Thymus (tissue), 14 donors: ENCODE measurements at places on chromosomes 3 and 15. TPM values are rescaled to one million over a fixed set of nuclear protein-coding genes. Genes with fewer than 3 reads are reported as not detected.

Gene C2CD4A
- polyA plus RNA-seq = 11.6 TPM

Gene CHRM5
- 0.16 TPM for polyA plus RNA-seq

Gene TRAIP
- 2.4 TPM for polyA plus RNA-seq

Gene WDR5B
- 10.0 TPM for polyA plus RNA-seq

Gene ZBTB47
- 5.1 TPM for polyA plus RNA-seq

Gene CYP8B1
- 0.02 TPM for polyA plus RNA-seq

Gene C3orf80
- polyA plus RNA-seq = 0.21 TPM

Gene ARGFX
- polyA plus RNA-seq = 0.05 TPM

Gene SKOR1
- polyA plus RNA-seq = 0.46 TPM

Gene TPRG1
- polyA plus RNA-seq = 3.2 TPM

Gene CFAP161
- polyA plus RNA-seq = 0.37 TPM

Gene IGSF10
- 0.48 TPM for polyA plus RNA-seq

Gene NANOGP8
- 0.05 TPM for polyA plus RNA-seq

Gene CCR1
- 14.5 TPM for polyA plus RNA-seq

Gene CIB2
- polyA plus RNA-seq = 11.2 TPM

Gene PSTPIP1
- polyA plus RNA-seq = 54.8 TPM

Gene GALNT15
- polyA plus RNA-seq = 41.2 TPM

Gene CSPG4
- polyA plus RNA-seq = 4.9 TPM

- DNase-seq = no peak
Measured at GRCh38 chr3:32154205-32154579, 47.8 kb downstream of the GPD1L start.

DNA sequence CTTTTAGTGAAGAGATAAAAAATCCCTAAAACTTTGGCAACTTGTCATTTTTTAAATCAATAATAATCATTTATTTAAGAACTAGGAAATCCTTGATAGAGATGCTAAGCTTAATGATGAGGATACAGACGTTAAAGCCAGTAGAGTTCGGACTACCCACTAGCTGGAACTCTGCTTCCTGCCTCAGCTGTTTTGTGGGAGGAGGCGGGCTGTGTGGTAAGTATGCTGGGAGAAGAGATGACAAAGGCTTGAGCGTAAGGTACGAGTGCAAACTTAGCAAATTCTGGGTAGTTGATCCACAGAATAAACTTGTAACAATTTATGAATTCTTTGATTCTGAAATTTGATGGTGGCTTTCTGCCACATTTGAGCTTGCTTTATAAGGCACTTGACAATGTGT lies 111.2 kb upstream of the NANOGP8 start:
- DNase-seq = no peak

GRCh38 chr15:67097930-67098740 lies 32.7 kb downstream of the SMAD3 start:
- no peak for DNase-seq

GRCh38 chr3:147185781-147186180 lies 220.6 kb downstream of the ZIC4 start:
- DNase-seq = no peak

GRCh38 chr3:3737531-3737930 lies 61.7 kb upstream of the LRRN1 start:
- no peak for DNase-seq

DNA sequence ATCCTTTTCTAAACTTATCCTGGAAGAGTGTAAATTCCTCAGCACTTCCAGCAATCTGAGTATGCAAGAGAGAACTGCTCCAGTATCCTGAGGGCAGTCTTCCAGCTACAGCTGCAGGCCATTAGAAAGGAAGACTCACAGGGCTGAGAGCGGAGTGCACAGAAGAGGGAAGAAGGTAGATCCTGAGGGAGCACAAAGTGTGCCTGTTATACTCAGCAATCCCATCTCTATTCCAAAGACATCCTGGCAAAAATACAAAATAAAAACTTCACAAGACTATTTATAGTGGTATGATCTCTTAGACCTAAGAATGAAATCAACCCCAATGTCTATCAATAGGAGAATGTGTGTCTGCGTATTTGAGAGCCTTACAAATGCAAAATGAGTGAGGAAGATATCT lies 292.0 kb downstream of the ZIC1 start:
- no peak for DNase-seq

DNA sequence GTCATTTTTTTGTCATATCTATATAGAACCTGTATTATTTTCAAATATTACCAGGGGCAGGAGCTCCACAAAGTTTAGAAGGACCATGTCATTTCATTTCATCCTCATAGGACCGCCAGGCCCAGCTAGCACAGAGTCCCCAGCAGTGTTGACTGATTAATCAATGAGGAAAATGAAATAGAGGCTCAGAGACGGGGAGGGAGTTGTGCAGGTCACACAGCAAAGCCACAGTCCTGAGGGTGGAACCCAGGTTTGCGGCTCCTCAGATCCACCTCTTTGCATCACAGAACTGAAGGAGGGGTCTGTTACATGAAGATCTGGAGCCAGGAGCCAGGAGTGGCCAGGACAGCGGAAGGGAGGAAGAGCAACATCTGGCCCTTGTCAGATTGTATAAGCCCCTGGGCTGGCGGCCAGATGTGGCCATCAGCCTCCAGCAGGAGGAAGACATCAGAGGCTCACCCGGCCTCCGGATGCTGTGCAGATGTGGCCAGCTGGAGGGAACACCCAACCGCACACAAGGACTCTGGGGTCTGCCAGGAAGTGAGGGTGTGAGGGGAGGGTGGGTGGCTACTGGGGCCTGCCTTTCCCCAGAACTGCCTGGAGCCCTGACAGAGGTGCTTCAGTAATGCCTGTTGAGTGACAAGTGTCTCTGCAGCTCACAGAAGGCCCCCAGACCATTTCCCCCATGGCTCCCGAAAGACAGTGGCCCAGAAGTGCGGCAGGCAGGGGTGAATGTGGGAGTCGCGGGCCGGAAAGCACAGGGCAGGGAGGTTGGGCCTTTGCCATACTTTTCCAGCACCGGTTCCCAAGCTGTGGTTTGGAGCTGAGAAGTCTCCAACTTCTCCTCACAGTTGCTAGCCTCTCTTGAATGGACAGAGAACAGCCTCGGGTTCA lies 21.3 kb downstream of the EFCC1 start:
- DNase-seq = no peak

GRCh38 chr3:124207873-124208485 lies 216.1 kb upstream of the ROPN1 start:
- no peak for DNase-seq

GRCh38 chr15:74523982-74524381 lies 17.0 kb upstream of the ARID3B start:
- no peak for DNase-seq

GRCh38 chr3:123861081-123861836 lies 22.9 kb downstream of the MYLK start:
- no peak for DNase-seq

- DNase-seq = no peak
Measured at GRCh38 chr3:85189731-85190130, 230.9 kb downstream of the CADM2 start.

GRCh38 chr15:78155355-78155939 lies 6.3 kb downstream of the IDH3A start:
- DNase-seq = no peak

DNA sequence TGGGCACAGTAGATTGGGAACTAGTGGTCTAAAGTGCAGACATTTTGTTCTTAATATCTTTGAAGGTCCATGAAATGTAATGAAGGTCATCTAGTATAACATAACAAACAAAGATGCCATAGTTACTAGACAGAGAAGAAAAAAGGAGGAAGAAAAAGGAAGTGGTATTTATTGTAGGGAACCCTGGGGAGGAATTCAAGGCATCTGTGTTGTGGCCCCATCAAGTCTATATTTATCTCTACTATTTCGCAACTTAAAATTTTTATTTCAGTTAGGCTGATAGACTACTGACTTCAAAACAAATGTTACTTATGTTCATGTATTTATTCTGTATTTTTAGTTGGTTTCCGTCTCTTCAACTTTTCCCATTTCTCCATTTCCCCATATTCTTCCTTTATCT lies 48.9 kb upstream of the ZDHHC23 start:
- DNase-seq = no peak

- no peak for DNase-seq
Measured at GRCh38 chr3:128410669-128411573, 55.8 kb downstream of the DNAJB8 start.

GRCh38 chr3:66592927-66593625 lies 92.3 kb upstream of the LRIG1 start:
- no peak for DNase-seq

- no peak for DNase-seq
Measured at GRCh38 chr3:14210843-14211594, 32.4 kb downstream of the LSM3 start.

DNA sequence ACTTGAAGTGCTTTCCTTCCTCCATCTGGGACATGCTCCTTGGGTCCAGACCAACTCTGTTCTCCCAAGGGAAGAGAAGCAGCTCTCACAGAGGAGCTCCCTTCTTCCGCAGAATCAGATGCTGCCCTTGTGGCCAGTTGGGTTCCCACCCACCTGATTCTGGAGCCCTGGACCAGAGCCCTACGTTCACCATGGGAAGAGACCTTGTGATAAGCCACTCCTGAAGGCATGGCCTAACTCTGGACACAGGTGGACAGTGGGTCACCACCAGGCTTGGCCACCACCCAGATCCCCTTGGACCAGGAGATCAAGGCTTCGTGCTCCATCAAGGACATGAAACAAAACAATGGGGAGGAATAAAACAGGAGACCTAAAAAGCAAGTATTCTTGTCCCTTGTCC lies 172.2 kb downstream of the RPLP1 start:
- no peak for DNase-seq

- DNase-seq = no peak
Measured at GRCh38 chr3:58657571-58658141, 8.9 kb downstream of the FAM3D start.

GRCh38 chr15:55319537-55320237 lies 665 bp downstream of the PIGB start:
- no peak for DNase-seq

DNA sequence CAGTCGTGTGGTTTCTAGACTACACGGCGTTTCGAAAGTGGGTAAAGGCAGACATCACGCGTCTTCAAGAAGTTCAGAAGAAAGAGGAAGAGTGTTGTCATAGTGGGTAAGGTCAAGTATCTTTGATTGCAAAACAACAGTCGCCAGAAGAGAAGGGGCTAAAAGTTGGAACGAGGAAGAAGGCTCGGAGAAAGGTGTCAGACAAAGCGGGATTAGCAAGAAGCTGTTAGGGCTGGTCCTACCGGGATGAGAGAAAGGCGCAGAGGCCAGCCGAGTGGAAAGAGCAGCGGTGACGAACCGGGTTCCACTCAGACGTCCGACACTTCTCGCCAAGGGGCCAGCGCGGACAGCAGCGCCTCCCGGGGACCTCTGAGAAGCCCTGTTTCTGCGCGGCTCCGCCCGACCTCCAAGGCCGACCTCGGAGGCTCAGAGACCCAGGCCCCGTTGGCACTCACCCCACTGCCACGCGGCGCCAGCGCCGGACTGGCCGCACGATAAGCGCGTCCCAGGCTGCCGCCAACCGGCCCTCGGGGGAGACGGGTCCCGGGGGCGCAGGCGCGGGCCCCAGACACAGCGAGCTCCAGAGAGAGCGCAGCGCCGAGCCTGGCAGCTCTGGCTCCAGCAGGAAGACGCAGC lies 436 bp downstream of the ADPGK start:
- peak; percentile 38 for DNase-seq

DNA sequence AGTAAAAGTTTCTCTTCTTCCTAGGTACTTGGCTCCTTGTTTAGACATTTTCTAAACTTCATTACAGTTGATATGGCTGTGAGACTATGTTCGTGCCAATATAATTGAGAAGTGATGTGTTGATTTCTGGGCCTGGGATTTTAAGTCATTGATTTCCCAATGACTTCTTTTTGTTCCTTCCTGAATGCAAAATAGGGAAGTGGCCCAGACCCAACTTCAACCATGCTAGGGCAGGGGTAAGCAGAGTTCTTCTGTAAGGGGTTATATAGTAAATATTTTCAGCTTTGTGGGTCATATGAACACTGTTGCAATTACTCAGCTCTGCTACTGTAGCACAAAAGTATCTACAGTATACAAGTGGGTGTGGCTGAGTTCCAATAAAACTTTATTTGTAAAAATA lies 320.1 kb upstream of the WNT5A start:
- no peak for DNase-seq

- peak; percentile 35 for DNase-seq
Measured at GRCh38 chr3:137035631-137036030, 77.8 kb downstream of the IL20RB start.

DNA sequence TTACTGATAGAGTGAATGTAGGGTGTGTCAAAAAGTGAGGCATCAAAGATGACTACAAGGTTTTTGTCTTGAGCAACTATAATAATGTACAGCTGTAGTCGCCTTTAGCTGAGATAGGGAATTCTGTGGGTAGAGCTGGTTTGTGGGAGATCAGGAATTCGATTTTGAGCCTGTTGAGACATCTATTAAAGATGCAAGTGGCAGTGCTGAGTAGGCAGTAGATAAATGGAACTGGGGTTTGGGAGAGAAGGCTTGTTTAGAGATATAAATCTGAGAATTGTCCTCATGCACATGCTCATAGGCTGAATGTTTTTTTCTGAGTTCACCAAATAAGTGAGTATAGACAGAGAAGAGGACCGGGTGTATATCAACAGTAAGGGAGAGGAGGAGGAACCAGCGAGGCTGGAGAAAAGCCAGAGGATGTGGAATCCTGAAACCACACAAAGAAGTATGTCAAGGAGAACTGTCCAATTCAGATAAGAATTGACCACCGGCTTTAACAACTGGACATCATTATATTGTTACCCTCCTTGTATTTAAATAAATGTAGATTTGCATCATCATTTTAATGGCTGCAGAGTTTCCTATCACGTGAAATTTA lies 146.0 kb upstream of the TNIK start:
- DNase-seq = no peak

- DNase-seq = peak; percentile 44
Measured at GRCh38 chr3:59731943-59732342, 682.1 kb upstream of the CFAP20DC start.

DNA sequence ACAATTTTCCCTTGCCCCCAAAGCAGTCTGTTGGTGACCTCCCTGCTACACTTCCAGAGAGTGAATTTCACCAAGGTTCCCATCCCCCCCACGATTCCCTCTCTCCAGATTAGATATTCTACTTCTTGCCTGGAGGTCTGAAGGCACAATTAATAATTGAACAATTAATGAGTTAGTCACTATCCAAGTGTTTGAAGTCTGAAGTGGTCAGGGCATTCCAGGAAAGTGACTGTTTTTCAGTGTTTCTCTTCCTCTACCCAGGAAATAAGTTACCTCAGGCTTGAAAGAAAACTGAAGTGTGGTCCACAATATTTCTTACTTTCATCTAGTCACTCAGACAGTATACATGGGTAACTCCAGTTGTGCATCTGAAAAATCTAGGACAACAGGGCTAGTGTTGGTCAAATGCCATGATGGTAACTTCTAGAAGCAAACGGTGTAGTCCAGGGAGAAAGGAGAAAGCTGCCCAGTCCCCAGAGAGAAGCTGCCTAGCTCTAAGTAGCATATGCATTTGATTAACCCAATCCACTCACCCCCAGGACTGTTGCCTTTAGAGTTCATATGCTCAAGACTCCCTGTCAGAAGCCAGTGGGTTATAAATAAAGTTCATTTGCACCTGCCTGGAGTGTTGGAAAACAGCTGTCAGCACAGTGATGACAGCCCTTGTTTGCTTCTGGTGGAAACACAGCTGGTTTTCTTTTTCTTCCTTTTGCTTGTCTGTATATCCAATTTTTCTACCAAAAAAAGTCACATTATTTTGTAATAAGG lies 2.3 kb upstream of the TM4SF4 start:
- DNase-seq = no peak

- DNase-seq = peak; percentile 51
Measured at GRCh38 chr3:108100906-108101660, 10.3 kb upstream of the CD47 start.
